ENCODE measurements at places on chromosomes 6 and 20.
A peak's percentile ranks its signal among the peaks of the same experiment; 100 is the strongest.

GRCh38 chr20:53839423-53840176 is 230.8 kb downstream of the BCAS1 start:
- DNase-seq = peak; percentile 14

GRCh38 chr20:22827916-22828315 is 207.2 kb upstream of the SSTR4 start:
- no peak for DNase-seq

GRCh38 chr20:8050157-8050837 is 30.7 kb upstream of the TMX4 start:
- no peak for DNase-seq

- no peak for DNase-seq
These were observed 8.2 kb downstream of the GCNT2 start for GRCh38 chr6:10529231-10529801.

DNA sequence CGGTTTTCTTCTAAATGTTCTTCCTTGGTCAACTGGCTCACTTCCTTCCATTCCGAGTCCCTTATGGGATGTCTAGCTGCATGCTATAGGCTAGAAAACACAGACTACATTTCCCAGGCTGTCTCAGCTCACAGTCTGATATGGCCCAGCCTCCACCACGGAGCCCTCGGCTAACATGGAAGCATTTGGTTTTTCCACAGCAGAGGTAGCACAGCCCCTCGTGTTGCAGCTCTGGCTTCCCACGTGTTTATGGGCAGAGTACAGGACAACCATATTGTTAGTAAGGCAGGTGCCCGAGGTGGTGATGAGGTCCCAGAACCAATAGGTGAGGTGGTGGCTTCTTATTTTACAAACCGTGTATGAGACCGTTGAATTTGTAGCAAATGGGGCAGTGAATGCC is 8.7 kb downstream of the GPLD1 start:
- DNase-seq = no peak

Data from activated T-helper 9 cell treated with anti-CD3 and anti-CD28 coated beads, Interleukin-2, amount 50 U/mL, for 16 hours (primary cell).